ENCODE measurements at places on chromosomes 2 and 18. TPM values are rescaled to one million over a fixed set of nuclear protein-coding genes. Genes with fewer than 3 reads are reported as not detected.

The SOCS6 gene
- 26.1 TPM for total RNA-seq

The TMEM178A gene
- total RNA-seq = 0.50 TPM

The FTCDNL1 gene
- 1.9 TPM for total RNA-seq

The UBE2E3 gene
- total RNA-seq = 64.3 TPM

The SPR gene
- 71.1 TPM for total RNA-seq

The FBXO48 gene
- total RNA-seq = 2.4 TPM

The SAP130 gene
- total RNA-seq = 25.1 TPM

The HAT1 gene
- total RNA-seq = 58.2 TPM

The RAPGEF4 gene
- total RNA-seq = 1.8 TPM

The MPP4 gene
- 0.44 TPM for total RNA-seq

The ZEB2 gene
- total RNA-seq = 0.32 TPM

The CMPK2 gene
- total RNA-seq = 26.6 TPM

The AQP4 gene
- 1.3 TPM for total RNA-seq

The RESP18 gene
- total RNA-seq = not detected

The ANKRD62 gene
- total RNA-seq = not detected

The ZNF521 gene
- not detected for total RNA-seq

The NEU4 gene
- total RNA-seq = 0.37 TPM

The GPR45 gene
- total RNA-seq = not detected

Measured in Calu3 (cell line).